Activated gamma-delta T cell treated with anti-CD3 and anti-CD28 coated beads, Interleukin-2, amount 50 U/mL, for 16 hours (primary cell): ENCODE measurements at places on chromosomes 7 and 10.

DNA sequence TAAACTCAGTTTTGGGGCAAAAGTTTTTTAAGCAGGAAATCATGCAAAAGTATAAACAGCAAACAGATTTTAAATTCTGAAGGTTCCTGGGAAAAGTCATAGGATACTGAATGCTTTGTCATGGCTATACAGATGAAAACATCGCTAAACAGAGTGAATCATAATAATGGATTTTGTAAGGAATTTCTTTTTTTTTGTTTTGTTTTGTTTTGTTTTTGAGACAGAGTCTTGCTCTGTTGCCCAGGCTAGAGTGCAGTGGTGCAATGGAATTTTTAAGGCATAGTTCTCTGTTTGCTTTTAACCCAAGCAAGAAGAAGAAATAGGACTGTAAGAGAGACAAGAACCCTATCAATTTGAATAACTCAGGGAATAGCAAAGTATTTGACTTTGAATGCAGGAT is 285.3 kb downstream of the NRG3 start:
- no peak for DNase-seq

- DNase-seq, result no peak
These were observed 579.7 kb downstream of the SUGCT start for GRCh38 chr7:40714363-40715052.

- no peak for DNase-seq
These were observed 384.9 kb upstream of the PFKP start for GRCh38 chr10:2682491-2682890.

DNA sequence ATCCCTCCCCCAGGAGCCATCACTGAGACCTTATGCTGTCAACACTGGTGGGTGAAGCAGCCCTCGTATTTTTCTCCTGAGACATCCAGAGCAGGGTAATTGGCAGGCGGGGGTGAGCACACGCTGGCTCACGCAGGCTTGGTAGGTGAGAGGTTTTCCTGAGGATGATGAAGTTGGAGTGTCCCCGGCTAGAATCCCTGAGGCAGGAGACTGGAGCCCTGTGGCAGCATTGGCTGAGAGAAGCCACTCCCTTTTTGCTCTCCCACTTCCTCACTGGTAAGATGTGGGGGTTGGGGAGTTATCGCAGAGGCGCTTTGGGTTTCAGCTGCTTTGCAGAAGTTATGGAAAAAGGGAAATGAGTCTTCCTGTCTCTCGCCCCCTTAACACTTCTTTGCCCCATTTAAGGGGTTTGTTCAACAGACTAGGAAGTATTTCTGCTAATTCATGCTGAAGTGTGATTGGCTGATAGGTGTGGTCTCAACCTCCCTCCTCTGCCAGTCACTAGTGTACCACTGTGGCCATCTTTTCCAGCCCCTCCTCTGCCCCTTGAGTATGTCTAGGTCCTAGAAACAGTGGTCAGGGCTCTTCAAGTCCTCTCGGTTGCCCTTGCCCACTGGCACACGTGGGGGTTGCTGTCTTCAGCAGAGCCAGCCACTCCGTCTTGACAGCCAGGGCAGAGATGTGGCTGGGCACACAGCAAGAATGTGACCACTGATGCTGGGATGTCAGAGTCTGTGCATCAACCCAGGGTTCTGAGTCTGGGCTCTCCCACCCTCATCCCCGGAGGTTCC is 5.7 kb downstream of the ARPC1B start:
- DNase-seq, result no peak

GRCh38 chr7:1700086-1700485 is 30.0 kb downstream of the ELFN1 start:
- DNase-seq, result no peak

DNA sequence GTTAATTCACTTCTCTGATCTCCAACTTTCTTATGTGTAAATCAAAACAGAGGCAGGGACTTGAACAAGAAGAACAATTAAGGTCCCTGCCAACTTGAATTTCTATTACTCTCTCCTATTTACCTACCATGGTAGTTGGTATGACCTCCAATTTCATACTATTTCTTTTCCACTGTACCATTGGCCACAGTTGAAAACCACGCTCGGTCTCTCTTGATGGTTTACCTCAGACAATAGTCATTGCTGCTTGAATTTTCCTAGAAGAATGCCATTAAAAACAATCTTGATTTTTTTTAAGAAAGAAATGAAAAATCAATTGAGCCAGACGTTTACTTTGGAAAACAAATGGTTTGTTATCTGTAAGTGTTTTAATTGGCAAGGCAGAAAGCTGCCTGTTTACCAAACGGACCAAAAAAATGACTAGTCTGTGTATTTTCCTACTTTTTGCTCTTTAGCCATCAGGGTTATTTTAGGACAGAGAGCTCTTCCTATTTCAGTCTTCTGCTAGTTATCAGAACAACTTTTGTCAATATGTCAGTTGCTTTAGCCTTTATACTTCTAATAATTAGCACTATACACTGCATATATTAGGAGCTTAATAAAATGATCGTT is 157.5 kb upstream of the PLXDC2 start:
- DNase-seq, result no peak

DNA sequence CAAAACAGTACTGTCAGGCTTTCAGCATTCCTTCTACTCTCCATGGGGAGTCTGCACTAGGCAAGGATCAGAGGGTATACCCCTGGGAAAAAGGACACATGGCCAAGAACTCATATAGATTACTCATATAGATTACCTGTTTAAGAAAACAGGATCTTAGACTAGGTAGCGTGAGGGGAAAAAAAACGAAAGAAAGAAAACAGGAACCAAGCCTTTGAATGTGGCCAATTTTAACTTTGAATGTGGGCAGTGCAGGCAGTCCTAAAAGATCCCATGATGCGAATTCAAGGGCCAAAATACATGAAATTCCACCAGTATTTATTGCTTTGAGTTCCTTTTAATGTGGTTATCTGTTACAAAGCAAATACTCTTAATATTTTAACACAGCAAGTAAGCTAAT is 108.6 kb upstream of the TAC1 start:
- DNase-seq, result no peak

GRCh38 chr10:89248990-89249389 is 2.6 kb downstream of the LIPA start:
- no peak for DNase-seq

GRCh38 chr10:31359979-31360378 is 41.0 kb downstream of the ZEB1 start:
- no peak for DNase-seq

GRCh38 chr10:121155742-121156474 is 304.7 kb downstream of the WDR11 start:
- DNase-seq, result no peak

DNA sequence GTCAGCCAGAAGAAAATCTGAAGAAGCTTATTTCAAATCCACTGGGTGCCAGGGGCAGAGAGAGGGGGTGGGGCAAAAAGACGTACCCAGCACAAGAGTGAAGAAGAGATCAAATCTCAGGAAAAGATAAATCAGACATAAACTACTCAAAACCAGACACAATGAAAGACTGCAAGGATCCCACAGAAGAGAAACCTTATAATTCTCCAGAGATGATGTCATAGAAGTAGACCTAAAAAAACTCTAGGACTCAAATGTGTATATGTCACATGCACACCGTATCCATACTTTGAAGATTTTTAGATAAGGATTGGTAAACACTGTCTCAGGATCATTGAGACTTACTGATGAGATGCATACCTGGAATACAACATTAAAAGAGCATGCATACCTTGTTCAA is 98.5 kb upstream of the PIK3CG start:
- no peak for DNase-seq

DNA sequence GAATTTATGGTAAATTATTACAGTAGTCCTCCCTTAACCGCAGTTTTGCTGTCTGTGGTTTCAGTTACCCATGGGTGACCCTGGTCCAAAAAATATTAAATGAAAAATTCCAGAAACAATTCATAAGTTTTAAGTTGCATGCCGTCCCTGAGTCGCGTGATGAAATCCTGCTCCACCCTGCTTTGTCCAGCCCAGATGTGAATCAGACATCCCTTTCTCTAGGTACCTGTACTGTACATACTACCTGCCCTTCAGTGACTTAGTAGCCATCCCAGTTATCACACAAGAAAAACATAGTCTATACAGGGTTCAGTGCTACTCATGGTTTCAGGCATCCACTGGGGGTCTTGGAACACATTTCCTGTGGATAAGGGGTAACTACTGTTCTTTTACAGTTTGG is 20.5 kb upstream of the RHEB start:
- no peak for DNase-seq

GRCh38 chr7:55081068-55081467 is 62.3 kb downstream of the EGFR start:
- no peak for DNase-seq
